Iris pigment epithelial cell (primary cell): ENCODE measurements at places on chromosomes 1 and 21.

GRCh38 chr1:86938450-86938849 lies 24.0 kb downstream of the HS2ST1 start:
- peak; percentile 9 for DNase-seq

GRCh38 chr1:203269654-203270020 lies 35.7 kb upstream of the BTG2 start:
- DNase-seq, result no peak

GRCh38 chr1:234721476-234722269 lies 111.7 kb upstream of the IRF2BP2 start:
- peak; percentile 93 for DNase-seq

DNA sequence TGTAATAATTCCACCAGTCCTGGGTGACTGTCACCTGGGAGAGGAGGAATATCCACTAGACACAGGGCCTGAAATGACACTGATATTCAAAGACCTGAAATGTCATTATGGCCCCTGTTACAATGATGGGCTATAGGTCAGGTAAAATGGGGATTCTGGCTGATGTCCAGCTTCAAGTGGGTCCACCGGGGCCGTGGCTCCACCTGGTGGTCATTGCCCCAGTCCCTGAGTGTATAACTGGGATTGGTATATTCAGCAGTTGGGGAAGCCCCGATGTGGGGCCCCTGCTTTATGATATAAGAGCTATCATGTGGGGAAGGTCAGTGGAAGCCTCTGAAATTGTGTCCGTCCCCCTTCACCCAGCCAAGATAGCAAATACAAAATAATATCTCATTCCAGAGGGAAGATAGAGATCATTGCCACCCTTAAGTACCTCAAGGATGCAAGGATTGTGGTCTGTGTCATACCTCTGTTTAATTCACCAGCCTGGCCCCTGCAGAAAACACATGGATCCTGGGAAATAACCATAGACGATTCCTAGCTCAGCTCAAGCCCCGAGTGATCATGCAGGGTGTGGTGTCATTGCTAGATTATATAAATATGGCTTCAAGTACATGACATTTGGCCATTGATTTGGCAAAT lies 19.4 kb downstream of the PLEKHO1 start:
- peak; percentile 57 for DNase-seq

GRCh38 chr1:160665330-160666078 lies 18.7 kb upstream of the SLAMF1 start:
- DNase-seq, result peak; percentile 31

GRCh38 chr1:205693421-205693991 lies 13.2 kb upstream of the SLC45A3 start:
- DNase-seq, result no peak

DNA sequence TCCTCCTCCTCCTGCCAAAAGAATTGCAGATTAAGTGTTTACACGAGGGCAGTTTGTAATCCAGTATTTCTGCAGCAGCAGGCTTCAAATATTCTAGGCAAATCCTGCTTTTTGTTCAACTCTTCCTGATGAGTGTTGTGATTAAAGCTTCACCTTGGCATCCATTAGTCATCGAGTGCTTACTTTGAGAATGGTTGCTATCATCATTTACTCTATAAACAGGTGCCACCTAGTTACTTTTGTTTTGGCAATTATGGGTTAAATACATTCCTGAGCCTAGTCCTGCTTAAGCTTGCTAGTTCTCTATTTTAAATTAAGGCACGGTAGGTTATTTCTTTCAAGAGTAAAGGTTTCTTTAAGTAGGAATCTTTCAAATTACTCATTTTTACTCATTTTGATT lies 20.3 kb downstream of the PDC start:
- DNase-seq, result no peak
